GM19239 (cell line): ENCODE measurements at places on chromosomes 5 and 9.

DNA sequence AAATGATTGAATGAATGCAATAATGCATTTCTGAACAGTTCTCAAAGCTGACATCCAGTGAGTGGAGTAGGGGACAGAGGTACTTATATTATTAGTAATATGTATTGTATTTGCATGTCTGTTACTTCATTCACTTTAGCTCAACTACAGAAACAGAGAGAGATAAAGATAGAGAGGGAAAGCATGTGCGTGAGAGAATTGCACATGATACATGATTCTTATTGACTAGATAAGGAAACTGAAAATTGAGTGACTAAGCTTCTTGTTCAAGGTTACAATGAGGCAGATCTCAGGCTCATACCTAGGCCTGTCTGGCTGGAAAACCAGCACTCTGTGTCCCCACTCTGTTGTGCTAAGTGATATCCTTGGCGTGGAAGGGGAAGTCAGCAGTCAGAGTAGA lies 337.7 kb upstream of the KLF4 start:
- no peak for DNase-seq

- DNase-seq, result no peak
These were observed 14.7 kb upstream of the BRD3OS start for GRCh38 chr9:134010310-134011173.

DNA sequence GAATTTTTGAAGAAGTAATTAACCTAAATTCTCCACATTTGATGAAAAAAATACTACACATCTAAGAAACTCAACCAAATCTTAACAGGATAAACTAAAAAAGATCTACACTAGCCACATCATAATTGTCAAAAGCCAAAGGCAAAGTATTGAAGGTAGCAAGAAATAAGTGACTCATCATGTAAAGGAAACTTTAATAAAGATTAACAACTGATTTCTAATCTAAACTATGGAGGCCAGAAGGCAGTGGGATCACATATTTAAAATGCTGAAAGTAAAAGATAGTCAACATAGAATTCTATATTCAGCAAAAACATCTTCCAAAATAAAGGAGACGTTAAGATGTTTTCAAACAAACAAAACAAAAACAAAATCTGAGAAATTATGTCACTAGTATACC lies 2002.9 kb downstream of the MAT2B start:
- no peak for DNase-seq

DNA sequence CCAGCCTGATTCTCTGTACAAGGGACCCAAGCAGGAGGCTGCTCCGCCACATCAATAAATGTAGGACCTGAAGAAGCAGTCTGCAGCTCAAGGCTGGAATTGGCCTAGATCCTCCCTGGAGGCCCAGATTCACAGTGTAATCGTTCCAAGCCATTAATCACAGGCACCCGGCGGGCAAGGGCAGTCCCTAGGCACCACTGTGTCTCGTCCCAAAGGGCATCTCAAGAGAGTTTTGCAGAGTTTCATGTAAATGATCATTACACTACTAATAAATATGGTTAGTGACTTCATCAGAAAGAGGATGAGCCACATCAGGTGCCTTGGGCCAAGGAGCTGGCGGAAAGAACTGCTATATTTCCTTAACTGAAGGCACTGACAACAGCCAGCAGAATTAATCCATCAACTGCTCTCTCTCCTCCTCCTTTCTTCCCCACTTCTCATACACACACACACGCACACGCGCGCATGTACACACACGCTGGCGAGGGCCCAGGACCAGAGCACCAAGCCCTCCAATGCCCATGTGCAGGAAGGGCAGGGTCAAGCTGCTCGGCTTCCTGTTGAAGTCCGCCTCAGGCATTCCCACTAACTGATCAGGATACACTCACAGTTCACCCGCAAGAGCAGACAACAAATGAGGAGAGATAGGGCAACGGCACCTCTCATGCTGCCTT lies 33.9 kb downstream of the GNAQ start:
- no peak for DNase-seq

GRCh38 chr5:16740811-16741392 lies 124.1 kb upstream of the RETREG1 start:
- DNase-seq, result no peak

- peak; percentile 40 for DNase-seq
These were observed 757 bp downstream of the CDC26 start for GRCh38 chr9:113274474-113275156.

GRCh38 chr9:34227445-34227844 lies 48.6 kb downstream of the UBAP1 start:
- no peak for DNase-seq

GRCh38 chr9:68775003-68775730 lies 70.1 kb downstream of the PIP5K1B start:
- DNase-seq, result no peak

DNA sequence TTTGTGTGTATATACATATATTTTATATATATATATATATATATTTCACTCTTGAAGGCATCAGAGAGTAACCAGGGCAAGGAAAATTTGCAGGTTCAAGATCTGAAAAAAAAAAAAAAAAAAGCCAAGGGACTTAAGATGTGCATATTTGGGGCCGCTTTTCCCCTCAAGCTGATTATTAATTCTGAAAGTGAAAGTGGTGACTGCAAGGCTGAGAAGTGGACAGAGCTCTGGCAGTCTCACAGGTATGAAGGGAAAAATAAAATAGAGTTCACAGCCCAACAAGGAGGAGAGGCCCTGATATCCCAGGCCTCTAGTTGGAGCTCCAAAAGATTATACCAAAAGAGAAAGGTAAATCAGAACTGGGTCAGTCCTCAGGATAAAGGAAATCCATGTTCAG lies 234.4 kb upstream of the GAS1 start:
- peak; percentile 6 for DNase-seq

GRCh38 chr9:81604306-81605169 lies 84.8 kb downstream of the TLE1 start:
- no peak for DNase-seq

GRCh38 chr5:74173241-74173640 lies 467.3 kb downstream of the ENC1 start:
- DNase-seq, result no peak

GRCh38 chr9:892123-892522 lies 50.6 kb downstream of the DMRT1 start:
- no peak for DNase-seq

DNA sequence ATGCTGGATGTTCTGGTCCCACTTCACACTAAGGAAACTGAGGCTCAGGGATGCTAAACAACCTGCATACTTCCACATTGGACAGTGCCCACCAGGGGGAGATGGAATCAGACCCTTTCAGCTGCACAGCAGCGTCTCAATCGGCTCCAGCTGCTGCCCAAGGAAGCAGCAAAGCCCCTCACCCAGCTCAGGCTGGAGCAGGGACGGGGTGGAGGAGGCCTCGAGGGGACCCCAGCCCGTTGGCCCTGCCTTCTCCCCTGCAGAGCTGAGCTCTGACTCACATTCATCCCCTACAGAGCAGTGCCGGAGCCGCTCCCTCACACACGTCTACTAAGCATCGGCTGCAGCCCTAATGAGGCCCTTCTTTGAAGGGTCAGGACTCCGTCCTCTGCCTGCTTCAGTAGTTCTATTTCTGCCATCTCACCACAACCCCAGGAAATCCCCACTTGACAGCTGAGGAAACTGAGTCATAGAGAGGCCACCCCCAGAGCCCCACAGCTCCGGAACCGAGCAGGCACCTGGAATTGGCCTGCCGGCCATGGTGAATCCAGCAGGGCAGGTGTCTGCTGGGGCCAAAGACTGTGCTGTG lies 21.5 kb upstream of the SUSD3 start:
- DNase-seq, result no peak

- DNase-seq, result no peak
These were observed 366.1 kb upstream of the RPS23 start for GRCh38 chr5:82644229-82644628.

- DNase-seq, result no peak
These were observed 354.0 kb upstream of the CLINT1 start for GRCh38 chr5:158212917-158213316.

DNA sequence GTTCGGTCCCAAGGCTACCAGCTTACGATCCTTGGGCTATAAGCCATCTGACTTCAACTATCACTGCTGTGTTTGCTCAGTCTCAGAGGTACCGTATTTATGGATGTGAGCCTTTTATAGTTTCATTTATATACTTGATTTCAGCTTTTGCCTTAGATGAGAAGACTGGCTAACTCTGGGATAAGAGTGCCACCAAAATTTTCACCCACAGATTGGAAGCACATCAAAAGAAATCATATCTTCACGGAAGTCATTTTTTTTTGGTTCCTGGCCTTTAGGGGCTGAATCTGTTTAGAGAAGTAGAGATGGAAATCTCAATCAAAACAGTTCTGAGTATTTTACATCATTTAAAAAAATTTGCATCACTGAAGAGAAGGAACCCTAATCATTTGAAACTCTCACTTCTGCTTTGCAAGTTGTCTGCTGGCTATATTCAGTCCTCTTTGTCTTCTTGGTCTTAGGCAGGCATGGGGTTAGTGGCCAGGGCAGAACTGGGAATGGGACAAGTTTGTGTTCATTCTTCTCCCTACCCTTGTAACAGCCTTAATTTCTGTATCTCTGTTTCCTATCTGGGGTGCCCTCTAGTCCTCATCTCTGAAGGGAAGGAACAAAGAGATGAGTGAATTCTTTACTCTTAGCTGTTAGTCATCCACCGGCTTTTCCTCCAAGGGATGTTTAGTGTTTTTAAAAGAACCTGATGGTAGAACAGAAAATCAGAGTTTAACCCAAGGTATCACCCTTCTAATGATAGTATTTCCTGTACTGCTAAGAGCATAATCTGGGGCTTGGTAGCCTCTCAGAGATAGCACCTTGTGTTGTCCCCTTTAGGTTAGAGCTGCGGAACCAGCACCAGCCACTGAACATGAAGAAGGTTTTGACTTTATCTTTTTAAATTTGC lies 14.1 kb upstream of the TNFAIP8 start:
- DNase-seq, result no peak

DNA sequence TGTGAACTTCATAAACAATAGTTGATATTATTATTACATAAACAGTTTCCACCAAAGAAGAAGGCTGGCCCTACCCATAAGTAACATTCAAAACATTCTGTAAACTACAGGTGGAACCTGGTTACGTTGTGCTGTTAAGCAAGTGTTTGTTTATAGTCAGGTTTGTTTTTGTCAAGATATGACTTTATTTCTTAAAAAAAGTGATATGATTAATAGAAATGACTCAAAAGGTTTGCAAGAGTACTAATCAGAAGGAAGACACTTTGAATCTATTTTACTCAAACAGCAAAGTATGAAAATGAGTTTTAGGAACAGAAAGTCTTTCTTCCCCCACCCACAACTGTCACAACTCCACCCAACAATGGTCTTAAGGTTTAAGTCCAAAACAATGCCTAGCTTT lies 220.8 kb downstream of the PLK2 start:
- no peak for DNase-seq

- no peak for DNase-seq
These were observed 35.1 kb downstream of the SMARCA2 start for GRCh38 chr9:2050236-2050635.

DNA sequence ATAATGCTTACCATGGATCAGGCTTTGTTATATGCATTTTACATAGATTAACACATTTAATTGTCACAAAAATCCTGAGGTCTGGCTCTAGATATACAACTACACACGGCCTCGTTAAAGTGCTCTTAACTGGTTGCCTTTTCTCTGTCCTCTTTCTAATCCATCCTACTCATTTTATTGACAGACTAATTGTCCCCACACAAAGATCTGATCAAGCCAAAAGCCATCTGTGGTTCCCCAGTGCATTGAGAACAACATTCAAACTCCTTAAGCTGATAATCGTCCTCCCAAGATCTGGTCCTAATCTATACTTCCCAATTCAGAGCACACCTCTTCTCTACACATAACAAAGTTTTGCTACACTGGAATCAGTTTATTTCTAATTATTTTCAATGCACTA lies 23.9 kb upstream of the PPP2R2B start:
- DNase-seq, result no peak

DNA sequence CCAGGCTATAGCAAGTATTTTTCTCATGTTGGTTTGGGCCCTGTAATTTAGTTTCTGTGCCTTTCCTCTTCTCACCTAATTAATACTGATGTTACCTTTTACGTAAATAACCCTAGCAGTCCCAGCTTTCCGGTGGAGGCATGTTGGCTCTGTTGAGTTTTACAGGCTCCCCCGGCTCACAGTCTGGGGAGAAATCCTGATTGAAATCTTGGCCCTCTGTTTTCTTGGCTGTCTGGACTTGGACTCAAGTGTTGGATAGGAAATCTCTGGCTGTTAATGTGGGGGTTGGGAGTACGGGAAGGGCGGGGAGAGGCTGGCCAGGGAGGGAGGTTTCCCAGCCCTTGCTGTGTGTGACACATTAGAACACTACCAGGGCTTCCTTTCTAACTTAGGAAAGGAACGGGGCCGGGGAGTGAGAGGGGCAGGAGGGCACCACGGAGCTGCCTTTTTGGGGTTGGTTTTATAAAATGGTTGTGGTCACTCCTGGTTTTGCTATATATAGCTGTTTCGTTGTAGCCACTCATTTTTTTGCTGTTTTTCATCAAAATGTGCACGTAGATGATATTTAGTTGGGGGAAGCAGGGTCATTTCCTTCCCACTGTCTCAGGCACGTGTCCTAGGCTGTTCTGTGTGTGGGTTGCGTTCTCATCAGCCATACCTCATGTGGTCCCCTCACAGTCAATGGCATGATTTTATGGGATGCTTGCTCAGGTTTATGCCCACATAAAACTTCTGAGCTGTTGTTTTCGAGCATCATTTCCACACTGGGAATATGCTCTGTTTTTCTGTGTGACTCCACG lies 11.0 kb downstream of the TRIO start:
- DNase-seq, result no peak

DNA sequence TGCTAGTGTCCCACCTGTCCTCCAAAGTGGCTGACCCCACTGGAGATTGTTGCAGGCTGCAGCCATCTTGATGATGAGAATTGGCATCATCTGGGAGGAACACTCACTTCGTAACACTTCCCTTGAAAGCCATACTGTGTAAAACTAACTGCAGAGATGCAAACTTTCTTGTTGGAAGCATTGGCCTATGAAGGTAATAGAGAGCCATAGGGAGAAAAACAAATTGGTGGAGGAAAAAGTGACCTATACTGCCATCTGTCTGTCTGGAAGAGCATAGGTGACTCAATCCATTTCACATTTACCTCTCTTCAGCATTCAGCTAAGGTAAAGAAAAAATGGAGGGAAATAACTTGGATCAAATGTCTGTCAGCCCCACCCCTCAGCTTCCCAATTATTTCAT lies 473.4 kb downstream of the NTRK2 start:
- DNase-seq, result peak; percentile 9

DNA sequence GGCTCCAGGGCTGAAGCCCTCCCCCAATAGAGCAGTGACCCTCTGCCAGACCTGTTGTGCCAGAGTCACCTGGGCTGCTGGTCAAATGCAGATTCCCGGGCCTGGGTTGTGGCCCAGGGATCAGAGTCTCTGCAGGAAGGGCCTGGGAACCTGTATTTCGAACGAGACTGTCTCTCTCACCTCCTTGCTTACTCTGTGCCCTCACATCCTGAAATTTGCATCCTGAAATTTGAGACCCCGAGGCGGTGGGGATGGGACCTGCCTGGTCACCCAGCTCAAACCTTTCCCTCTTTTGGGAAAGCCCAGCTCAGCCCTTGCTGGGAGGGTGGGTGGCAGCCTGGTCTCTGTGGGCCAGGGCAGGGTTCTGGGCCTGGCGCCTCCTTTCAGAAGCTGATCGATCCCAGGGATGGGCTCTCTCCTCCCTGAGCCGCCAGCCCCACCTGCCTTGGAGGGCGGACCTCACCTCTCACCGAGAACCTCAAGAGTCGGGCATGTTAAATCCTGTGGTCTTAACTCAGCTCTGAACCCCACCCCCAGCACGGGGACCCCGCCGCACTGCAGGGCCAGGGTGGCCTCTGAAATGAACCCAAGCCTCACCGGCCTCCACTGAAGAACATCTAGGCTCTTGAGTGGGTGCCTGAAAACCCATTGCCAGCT lies 44.0 kb upstream of the IER5L start:
- DNase-seq, result no peak

- DNase-seq, result no peak
These were observed 147.2 kb downstream of the C9orf50 start for GRCh38 chr9:129473523-129474244.

GRCh38 chr9:115015018-115015635 lies 84.7 kb upstream of the TNFSF8 start:
- DNase-seq, result no peak
